ENCODE measurements at places on chromosomes 5 and 9.

DNA sequence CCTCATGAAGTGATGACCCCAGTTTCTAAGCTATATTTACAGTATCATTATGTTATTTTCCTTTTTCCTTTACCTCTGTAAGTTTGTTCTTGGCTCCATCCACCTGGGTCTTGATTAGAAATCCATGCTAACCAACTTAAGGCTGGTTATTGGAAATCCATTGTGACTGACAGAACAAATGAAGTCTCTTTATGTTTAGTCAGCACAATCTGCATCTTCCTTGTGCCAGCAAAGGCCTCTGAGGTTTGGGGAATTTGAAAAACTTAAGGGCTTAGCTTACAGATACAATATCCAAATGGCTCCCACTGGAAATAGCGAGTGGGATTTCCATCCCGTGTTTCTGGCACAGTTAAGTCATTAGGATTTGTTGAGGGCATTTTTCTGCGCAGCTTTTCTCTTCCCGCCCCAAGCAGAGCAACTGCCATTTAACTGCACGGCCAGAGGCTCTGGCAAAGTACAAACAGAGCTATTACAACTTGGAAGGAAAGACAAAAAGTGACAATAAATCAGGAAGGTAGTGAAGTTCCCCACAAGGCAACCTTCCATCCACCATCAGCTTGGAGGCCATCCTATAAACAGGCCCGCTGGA, 64.2 kb downstream of the DCP2 start:
- no peak for DNase-seq

- DNase-seq, result peak; percentile 12
Measured at GRCh38 chr5:39599721-39600431, 175.1 kb upstream of the DAB2 start.

- DNase-seq, result no peak
Measured at GRCh38 chr5:1003296-1003937, 5.2 kb upstream of the NKD2 start.

- DNase-seq, result no peak
Measured at GRCh38 chr9:130665431-130666392, 1.3 kb downstream of the PRDM12 start.

- no peak for DNase-seq
Measured at GRCh38 chr5:143174714-143175398, 228.6 kb downstream of the NR3C1 start.

DNA sequence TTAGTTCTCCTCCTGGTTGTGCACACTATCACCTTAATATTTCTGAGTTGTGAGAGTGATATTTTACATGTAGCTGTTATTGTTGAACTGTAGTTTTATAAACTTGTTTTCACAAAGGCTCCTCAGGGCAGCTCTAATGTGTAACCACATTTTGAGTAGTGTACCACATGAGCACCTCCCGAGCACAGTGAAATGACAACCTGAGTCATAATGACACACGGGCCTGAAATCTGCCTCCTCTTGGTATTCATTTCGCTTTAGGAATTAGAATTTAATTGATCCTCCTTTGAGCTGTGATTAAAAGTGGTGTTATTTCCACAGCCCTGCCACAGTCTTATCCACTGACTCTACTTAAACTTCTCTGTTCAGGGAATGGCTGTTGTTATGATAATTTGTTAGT, 7.9 kb downstream of the MTRR start:
- DNase-seq, result no peak
